ENCODE measurements at places on chromosomes 7 and 10. TPM values are rescaled to one million over a fixed set of nuclear protein-coding genes. Genes with fewer than 3 reads are reported as not detected.

DNA sequence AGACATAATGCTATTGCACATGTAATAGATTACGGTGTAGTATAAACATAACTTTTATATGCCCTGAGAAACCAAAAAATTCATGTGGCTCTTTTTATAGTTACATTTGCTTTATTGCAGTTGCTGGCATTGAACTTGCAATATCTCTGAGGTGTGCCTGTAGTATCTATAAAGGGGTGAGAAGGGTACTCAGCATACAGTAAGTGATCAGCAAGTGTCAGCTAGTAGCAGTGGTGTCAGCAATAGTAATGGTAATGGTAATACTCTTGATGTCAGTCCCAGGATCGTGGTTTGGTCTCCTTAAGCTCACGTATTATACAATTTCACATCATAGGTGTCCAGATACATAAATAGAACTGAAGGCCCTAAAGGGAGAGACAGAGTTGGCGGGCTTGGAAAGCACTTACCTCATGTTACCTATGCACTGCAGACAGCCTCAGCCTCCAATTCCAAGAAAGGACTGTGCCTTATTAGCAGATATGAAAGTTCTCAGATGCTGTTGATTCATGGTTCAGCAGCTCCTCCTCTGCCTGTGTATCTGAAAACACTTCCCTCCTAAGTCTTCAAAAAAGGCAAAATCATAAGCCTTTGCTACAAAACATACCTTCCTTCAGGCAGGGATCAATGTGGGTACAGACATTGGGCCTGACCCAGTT, 6.6 kb upstream of the GIMAP7 start:
- no peaks in the 10 kb centered on the region for H3K36me3 ChIP-seq
- no peak overlapping the region for H3K4me3 ChIP-seq
- no peak overlapping the region for H3K27ac ChIP-seq
- H3K4me1 ChIP-seq = no peaks in the 10 kb centered on the region

DNA sequence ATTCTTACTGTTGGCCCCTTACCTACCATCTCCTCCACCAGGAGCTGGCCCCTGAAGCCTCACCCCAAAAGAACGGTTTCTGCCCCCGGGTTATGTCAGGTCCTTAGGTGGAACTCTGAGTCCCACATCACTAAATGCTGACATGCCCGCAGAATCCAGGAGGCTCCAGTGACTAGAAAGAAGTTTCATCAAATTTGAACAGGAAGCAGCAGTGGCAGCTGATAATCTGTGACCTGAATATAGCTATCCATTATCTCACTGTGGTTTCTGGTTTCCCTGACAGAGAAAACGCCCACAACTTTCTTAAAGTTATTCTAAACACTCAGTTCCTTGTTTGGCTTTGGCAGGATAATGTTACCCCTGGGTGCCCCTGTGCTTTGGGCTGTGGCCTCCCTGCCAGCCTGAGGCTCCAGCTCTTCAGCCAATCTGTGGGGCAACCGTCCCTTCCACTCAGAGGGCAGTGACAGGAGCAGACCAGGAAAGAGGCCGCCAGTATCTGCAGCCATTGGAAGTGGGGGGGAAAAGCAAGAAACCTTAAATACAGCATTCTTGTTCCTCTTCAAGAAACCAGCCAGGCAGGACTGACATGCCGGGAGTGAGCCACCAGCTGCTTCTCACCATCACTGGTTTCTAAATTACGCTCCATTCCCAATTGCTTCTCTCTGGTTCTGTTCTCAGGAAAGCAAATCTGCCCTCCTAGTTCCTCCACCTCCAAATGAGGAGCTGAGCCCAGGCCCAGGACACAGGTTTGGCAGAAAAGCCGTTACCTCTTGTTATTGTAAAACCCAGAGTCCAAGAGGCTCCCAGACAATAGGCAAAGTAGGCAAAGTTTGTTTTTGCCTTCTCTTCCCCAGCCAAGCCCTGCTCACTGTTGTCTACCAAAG, 41.2 kb upstream of the VCL start:
- no peaks in the 10 kb centered on the region for H3K36me3 ChIP-seq
- no peak overlapping the region for H3K4me3 ChIP-seq
- no peak overlapping the region for H3K27ac ChIP-seq
- no peak for DNase-seq
- H3K4me1 ChIP-seq = no peaks in the 10 kb centered on the region
- H3K27me3 ChIP-seq = no peaks in the 10 kb centered on the region

DNA sequence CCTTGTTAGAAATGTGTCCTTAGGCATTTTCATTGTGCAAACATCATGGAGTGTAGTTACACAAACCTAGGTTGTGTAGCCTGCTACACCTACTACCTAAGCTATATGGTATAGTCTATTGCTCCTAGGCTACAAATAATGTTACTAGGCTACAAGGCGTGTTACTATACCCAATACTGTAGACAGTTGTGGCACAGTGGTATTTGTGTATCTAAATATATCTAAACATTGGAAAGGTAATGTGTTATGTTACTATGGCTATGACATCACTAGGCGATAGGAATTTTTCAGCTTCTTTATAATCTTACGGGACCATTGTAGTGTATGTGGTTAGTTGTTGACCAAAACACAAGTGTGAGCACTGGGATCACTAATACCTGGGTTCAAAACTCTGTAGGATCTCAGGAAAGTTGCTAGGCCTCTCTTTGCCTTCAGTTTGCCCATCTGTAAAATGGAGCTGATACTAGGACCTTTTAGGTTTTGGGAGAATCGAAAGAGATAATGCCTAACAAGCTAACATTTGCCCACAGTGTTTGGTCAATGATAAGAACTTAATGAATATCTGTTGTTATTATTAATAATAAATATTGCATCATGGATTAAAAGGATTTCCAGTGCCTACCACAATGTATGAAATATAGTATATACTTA, 2.7 kb downstream of the BICC1 start:
- no peaks in the 10 kb centered on the region for H3K36me3 ChIP-seq
- H3K27ac ChIP-seq = peak overlapping the region; percentile 5
- H3K4me3 ChIP-seq = peak overlapping the region; percentile 98
- DNase-seq = peak; percentile 44
- H3K27me3 ChIP-seq = no peaks in the 10 kb centered on the region

- no peaks in the 10 kb centered on the region for H3K27me3 ChIP-seq
- H3K27ac ChIP-seq = no peak overlapping the region
- H3K4me3 ChIP-seq = no peak overlapping the region
- H3K4me1 ChIP-seq = no peaks in the 10 kb centered on the region
These were observed 51.0 kb downstream of the BTRC start for GRCh38 chr10:101405001-101405400.

GRCh38 chr7:22238354-22239311, 118.3 kb downstream of the RAPGEF5 start:
- H3K4me1 ChIP-seq = no peaks in the 10 kb centered on the region
- peaks cover 2% of the 10 kb centered on the region for H3K36me3 ChIP-seq
- DNase-seq = no peak
- H3K27me3 ChIP-seq = no peaks in the 10 kb centered on the region
- H3K4me3 ChIP-seq = no peak overlapping the region
- H3K27ac ChIP-seq = no peak overlapping the region

GRCh38 chr7:13910805-13911551, 78.5 kb downstream of the ETV1 start:
- no peaks in the 10 kb centered on the region for H3K36me3 ChIP-seq
- no peak overlapping the region for H3K4me3 ChIP-seq
- no peaks in the 10 kb centered on the region for H3K27me3 ChIP-seq
- H3K4me1 ChIP-seq = no peaks in the 10 kb centered on the region
- DNase-seq = no peak

Gene TMEM184A
- 16.5 TPM for total RNA-seq
